ENCODE measurements at places on chromosomes 2 and 18.

DNA sequence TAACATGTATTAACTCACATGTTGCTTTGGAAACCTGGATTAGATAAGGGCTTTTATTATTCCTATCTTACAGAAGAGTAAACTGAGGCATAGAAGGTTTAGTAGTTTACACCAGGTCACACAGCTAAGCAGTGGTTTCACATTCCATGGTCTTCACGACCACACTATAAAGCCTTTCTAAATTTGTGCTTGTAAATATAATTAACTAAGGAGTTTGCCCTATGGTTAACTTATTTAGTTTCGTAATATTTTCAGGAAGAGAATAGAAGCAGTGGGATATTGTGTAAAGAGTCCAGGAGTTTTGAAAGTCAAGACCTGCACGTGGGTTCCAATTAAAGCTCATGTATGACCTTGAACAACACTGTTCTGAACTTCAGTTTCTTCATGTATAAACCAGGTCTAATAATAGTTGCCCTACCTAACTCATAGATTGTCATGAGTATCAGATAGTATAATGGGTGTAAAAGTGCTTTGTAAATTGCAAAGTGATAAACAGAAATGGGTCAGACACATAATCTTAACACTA is 19.5 kb upstream of the SOS1 start:
- DNase-seq: no peak

DNA sequence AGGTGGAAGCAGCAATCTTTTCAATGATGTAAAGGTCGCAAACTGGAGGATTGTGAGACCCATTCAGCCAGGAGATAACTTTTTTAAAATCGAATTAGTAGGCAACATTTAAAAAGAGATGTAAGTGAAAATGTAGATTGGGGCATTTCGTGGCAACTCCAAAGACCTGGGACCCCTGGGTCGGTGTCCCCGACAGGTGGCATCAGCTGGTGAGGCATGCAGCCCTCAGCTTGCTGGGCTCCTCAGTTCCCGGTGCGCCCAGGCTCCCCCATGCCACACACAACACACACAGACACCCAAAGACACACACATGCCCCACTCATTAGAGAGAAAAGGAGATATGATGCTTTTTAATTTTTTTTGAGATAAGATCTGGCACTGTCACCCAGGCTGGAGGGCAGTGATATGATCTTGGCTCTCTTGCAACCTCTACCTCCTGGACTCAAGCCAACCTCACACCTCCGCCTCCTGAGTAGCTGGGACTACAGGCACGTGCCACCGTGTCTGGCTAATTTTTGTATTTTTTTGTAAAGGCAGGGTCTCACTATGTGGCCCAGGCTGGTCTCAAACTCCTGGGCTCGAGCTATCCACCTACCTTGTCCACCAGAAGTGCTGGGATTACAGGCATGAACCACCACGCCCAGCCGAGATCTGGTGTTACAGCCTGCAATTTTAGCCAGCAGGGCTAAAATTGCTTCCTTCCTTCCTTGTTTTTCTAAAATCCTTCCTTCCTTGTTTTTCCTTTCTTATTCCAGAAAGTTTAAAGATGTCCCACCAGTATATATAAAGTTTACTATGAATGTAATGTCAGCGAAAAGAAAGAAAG is 122.6 kb upstream of the EPAS1 start:
- no peak for DNase-seq

DNA sequence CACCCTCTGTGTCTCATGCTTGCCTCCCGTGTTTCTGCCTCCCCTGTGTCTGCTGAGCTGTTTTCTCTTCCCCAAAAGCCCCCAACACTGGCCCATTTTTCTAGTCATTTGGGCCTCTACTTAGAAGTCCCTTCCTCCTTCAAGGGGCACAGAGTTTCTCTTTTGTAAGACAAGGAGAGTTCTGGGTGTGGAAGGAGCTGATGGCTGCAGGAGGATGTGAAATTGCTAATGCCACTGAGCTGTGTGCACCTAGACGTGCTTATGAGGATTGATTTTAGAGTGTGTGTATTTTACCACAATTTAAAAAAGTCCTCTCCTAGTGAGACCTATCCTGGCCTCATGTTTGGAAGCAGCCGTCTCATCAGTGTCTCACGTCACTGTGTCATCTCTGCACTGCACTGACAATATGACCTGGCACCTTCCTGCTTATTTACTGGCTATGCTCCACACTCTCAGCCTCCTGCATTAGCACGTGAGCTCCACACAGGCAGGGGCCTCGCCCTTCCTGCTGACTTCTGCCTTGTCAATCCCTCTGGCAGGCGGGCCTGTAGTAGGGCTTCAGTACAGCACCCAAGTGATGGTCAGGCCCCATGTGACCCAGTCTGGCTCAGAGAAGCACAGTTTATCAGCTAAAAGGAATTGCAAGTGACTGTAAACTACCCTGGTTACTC is 8.0 kb upstream of the MBP start:
- no peak for DNase-seq

- DNase-seq: no peak
These were observed 356.4 kb upstream of the SLC39A10 start for GRCh38 chr2:195300631-195301030.

DNA sequence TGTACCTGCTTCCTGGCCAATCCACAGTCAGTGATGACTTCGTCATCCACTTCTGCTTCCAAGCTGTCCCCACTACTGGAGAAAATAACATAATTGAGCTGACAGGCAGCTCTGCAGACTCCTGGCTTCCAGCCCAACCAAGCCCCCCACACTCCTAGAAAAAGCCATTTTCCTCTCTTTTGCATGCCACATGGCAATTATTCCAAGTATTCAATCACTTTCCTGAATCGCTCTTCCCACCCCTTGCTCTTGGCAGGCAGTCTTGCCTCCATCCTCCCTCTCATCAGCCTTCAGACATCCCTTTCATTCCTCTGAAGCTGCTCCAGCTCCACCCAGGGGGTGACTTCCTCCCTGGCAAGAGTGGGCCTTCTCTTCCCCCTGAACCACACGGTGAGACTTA is 14.3 kb upstream of the ST8SIA5 start:
- DNase-seq: no peak

GRCh38 chr2:111703759-111704158 is 180.2 kb downstream of the ANAPC1 start:
- DNase-seq: no peak

GRCh38 chr18:53426666-53427184 is 797.7 kb downstream of the MBD2 start:
- DNase-seq: no peak

GRCh38 chr2:234569776-234570430 is 73.0 kb upstream of the ARL4C start:
- DNase-seq: no peak

DNA sequence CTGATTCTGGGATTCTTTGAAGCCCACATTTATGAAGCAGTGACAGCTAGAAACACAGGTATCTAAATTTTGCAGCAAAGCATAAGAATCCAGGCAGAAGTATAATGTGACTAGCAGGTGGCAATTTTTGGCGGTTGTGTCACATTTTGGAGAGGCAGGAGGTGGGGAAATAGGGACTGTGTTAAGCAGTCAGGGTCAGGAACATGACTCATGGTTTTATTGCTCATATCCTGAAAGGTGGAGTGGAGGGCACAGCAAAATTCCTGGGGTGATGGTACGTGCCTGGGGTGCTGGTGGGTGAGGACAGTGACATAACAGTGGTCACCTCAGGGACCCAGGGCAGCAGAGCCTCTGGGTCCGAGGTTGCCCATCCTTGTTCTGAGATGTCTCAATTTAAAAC is 63.5 kb upstream of the TTN start:
- no peak for DNase-seq

DNA sequence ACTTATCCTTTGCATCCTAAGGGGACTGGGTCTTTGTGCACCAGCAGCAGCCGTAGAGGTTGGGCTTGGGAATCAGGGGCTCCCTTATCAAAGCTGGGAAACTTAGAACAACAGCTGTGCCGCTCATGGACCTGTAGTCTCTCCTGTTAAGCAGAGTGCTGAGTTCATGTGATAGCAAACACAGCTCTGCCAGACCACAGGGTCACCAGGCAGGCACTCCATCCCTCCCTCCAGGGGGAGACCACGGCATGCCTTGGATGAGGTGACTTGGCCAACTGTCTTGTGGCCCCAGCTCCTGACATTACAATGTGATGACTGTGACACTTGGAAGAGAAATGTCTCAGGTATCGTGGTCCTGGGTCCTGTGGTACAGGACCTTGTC is 60.0 kb downstream of the DGKD start:
- DNase-seq: no peak

GRCh38 chr18:10946058-10946457 is 203.3 kb downstream of the PIEZO2 start:
- DNase-seq: no peak

GRCh38 chr2:102481931-102482330 is 8.9 kb downstream of the SLC9A4 start:
- DNase-seq: no peak

DNA sequence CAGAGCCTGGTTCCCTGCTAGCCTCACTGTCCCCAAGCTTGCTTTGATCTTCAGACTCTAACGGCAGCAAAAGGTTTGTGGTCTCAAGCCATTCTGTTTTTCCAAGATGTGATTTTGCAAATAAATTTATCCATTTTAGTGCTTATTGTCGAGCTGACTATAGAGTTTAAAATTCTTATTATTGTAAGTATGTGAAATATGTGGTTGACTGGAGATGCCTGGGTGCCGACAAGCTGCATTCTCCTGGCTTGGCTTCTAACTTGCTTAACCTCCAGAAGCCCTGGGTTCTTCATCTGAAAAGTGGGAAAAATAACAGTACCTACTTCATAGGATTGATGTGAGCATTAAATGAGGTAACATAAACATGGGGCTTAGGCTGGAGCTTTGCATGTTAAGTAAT is 9.9 kb upstream of the EDAR start:
- DNase-seq: no peak

GRCh38 chr2:218878926-218879761 is 1.5 kb upstream of the WNT10A start:
- DNase-seq: no peak

DNA sequence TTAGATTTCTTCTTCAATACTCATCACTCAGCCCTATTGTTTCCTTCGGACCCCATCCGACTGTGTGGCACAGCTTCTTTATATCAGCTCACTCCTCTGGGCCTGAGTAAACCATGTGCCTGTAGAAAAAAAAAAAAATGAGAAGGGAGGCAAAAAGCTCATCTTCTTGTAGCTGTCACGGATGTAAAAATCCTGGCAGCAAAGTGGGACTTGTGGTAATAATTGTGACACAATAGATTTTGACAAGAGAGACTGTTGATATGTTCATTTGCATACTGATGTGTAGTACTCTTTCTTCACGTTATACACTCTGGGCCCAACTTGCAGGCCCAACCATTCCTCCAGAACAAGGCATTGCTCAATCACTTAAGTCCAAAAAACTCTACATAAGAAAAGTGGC is 270.0 kb upstream of the SMIM21 start:
- DNase-seq: no peak

GRCh38 chr18:2325933-2326332 is 245.4 kb downstream of the METTL4 start:
- no peak for DNase-seq

DNA sequence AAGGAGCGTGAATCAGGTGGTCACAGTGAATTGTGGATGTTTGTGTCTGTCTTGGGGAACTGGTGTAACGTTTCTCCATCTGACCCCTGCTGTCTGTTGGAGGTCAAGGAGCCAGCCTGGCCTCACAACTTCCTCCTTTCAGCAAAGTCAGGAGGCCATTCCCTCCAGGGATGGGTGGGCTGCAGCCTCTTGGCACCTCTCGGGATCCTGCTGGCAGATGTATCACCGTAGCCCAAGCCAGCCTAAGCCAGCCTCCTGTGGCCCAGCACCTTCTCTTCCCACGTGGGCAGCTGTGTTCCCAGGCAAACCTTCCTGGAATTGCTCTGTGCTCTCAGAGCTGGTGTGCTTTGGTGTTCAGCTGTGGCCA is 30.5 kb downstream of the HPCAL1 start:
- DNase-seq: no peak

GRCh38 chr2:237441605-237442274 is 27.8 kb upstream of the COL6A3 start:
- DNase-seq: no peak

GRCh38 chr2:55861733-55862132 is 61.8 kb downstream of the EFEMP1 start:
- DNase-seq: no peak

DNA sequence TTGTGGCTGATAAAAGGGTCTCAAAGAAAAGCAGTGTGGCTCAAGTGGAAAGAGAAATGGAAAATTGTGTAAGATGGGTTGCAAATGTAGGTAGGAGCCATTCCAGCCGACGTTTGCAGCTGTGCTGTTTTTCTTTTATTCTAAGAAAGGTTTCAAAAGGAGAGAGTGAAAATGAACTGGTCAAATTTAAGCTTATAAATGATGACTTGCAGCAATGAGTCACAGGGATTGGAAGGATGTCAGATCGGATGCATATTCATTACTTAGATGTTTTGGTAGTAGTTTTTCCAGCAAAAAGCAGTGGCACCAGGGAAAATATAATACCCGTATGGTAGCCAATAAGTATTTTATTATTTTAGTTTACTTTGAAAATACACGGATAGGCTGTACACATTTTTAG is 79.1 kb downstream of the LRRTM4 start:
- DNase-seq: no peak

DNA sequence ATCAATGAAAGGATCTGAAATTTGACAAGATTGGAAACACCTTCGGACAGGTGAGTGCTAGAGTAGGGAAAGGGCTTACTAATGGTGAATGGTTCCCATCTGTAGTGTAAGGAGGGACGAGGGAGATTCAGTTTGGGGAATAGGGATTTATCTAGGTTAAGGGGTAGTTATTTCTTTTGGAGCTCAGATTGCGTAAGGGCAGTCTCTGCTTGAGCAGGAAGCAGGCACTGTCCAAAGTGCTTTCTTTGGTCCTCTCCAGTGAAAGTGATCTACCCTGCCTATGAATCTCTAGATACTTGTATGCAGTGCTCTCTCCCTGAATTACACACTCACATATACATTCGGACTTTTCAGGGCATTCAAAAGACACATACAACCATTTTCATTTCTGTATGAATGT is 272.9 kb upstream of the FIGN start:
- no peak for DNase-seq

DNA sequence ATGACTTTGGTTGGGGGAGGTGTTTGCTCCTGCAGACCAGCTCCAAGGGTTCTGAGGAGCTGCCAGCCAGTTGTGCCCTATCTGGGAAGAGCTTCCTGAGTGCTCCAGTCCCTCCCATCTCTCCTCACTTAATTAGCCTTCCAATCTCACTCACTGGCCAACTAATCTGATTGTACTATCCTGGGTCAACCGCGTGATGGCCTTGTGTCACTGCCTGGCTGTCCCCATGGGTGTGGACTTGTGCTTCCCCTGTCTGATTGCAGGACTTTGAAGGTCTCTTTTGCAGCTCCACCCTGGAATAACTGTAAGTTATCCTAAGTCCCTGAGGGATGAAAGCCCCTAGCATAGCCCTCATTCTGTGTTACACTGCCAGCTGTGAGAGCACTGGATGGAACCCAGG is 65.0 kb downstream of the SLC4A5 start:
- DNase-seq: no peak

DNA sequence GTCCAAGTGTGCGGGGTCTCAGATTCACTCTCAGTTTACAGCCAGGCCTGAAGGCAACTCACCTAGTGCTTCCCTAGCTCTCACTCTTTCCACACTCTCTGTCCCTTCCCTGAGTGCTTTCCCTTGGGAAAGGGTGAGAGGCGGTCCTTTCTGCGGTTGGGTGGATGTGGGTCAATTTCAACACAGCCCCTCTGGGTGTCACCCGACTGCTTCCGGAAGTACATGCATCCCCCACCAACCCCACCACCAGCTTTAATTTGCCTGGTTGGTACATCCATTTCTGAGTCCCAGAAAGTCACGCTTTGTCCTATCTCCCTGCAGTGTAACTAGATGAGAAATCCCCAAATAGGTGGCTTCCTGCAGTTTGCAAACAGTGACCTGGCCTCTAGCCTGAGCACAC is 307.3 kb upstream of the MEIS1 start:
- no peak for DNase-seq

Measured in stimulated activated CD4-positive, alpha-beta T cell treated with anti-CD3 and anti-CD28 coated beads, Interleukin-4, amount 100 ng/mL, for 48 hours (primary cell).